LoVo (cell line): ENCODE measurements at places on chromosomes 13 and 19.

DNA sequence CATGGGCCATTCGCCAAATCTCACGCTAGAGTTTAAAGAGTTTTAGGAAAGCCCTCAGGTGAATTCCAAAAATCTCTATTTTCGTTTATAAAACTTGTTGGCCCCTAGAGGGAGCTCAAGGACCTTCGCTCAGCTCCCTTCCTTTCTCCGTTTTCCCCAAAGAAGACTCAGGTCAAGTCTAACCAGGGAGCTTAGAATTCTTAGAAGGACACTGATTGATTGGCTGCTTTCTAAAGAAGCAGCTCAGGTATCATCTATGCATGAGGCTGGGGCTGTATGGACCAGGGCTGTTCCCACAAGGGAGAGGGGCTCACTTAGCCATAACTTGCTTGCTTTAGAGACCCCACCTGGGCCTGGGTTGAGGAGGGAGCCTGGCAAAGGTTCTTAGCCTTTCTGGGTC is 20.5 kb downstream of the DZIP1 start:
- DNase-seq, result peak; percentile 43

DNA sequence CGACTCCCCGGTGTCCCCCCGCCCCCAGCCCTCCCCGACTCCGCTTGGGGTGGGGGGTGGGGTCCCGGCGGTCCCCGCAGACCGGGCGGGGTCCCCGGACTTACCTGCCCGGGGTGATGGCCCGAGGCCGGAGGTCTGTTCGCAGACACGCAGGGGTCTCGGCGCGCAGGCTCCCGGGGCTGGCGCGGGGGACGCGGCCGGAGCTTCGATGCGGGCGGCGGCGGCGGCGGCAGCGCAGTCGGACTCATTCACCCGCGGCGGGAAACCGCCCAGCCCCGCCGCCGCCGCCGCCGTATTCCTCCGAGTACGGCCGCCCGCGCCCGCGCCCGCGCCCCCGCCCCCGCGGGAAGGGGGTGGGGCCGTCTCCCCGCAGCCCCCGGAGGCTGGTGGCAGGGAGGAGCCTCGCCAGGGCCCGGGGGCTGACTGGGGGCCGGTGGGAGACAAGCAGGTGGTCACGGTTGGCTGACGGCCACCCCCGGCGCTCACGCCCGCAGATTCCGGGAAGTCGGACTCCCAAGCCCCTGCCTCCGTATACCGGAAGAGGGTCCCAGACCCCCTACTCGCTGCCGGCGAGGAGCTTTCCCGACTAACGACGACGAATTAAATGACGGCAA is at the start of gene C2CD4C:
TSS of gene C2CD4C (minus strand) at position 246 of the 614 bp plus-strand sequence. CDS start 786 bp downstream, outside the sequence.
- DNase-seq, result peak; percentile 11

DNA sequence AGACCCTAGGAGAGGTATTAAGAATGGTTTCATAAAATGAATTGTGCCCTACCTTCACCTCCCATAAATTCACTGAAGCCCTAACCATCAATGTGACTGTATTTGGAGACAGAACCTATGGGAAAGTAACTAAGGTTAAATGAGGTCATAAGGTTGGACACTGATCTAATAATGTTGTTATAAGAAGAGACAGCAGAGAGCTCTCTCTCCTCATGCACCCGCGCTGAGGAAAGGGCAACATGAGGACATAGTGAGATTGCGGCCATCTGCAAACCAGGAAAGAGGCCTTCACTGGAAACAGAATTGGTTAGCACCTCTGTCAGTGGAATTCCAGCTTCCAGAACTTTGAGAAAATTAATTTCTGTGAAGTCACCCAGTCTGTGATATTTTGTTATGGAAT is 1396.1 kb upstream of the MIR17HG start:
- no peak for DNase-seq

DNA sequence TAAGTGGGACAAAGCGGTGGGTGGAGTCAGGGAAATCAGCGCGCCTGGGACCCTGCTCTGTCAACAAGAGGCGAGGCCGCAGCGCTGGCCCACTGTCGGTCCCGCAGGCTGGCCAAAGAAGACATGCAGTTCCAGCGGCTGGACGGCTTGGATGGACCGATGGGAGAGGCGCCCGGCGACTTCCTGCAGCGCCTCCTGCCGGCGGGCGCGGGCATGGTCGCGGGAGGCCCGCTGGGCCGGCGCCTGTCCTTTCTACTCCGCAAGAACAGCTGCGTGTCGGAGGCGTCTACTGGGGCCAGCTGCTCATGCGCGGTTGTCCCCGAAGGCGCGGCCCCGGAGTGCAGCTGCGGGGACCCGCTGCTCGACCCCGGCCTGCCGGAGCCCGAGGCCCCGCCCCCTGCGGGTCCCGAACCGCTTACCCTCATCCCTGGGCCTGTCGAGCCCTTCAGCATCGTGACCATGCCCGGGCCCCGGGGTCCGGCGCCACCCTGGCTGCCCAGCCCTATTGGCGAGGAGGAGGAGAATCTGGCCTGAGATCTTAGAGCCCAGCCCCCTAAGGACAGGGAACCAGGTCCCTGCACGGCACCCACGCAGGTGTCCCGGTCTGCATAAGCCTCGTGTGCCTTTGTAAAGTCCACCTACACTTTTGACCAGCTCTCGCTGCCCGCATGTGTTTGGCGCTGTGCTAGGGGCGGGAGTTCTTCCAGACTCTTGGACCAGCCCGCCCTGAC is 6.1 kb downstream of the BEST2 start:
- DNase-seq, result peak; percentile 66

- no peak for DNase-seq
Measured at GRCh38 chr19:50794876-50795663, 4.9 kb downstream of the ACP4 start.

GRCh38 chr19:840519-841206 is at the start of gene PRTN3:
TSS of gene PRTN3 (plus strand) at chr19:840999. CDS start at chr19:841009, 10 bp downstream.
- no peak for DNase-seq
